ENCODE measurements at places on chromosomes 4 and X.

DNA sequence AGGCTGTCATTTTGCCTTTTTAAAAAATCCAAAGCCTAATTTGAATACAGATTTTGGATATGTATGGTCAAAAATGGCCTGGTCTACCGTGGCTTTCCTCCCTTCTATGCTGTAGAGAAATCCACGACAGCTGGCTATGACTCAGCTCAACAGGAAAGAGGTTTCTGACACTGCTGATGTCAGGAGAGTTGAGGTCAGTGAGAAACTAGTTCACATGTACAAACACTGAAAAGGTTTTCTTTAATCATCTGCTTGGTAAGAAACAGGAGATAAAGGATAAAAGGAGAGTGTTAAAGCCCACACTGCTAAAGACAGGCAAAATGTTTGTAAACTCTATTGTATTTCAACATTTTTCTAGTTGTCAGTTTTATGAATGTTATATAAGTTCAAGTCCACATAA is 113.9 kb downstream of the NYX start:
- DNase-seq: peak; percentile 37

DNA sequence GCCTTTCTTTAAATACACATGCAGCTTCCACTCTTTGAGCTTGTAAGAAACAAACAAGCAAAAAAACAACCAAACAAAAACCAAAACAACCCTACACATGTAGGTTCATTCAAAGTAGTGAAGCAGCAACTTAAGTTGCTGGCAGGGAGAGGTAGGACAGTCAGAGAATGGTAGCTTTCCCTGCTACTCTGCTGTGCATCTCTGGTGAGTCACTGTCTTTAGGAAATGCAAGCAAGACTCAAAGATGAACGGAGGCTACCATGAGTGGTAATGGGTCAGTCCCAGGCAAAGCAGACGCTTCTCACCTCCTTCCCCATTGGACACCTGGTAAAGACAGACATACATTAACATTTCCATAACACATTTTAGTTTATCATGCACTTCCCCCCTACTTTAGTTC is 43.2 kb downstream of the PGRMC2 start:
- DNase-seq: no peak

DNA sequence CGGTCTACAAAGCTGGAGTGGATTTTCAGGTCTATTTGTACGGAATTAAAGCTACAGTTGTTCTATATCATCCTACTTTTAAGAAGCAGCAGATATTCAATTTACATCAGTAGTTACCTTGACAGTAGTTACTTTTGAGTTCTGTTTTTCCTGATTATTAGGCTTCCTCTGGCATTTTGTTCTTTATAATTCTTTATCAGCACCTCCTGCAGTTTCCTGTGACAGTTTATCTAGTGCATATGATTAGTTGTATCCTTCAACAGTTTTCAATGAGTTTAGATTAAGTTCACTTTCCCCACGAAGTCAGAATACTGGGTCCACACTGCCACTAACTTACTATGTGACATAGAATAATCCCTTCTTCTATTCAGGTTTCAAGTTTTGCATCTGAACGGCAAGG is 71.7 kb downstream of the IDS start:
- DNase-seq: no peak

GRCh38 chrX:107601326-107601725 is 27.0 kb upstream of the PRPS1 start:
- DNase-seq: no peak

DNA sequence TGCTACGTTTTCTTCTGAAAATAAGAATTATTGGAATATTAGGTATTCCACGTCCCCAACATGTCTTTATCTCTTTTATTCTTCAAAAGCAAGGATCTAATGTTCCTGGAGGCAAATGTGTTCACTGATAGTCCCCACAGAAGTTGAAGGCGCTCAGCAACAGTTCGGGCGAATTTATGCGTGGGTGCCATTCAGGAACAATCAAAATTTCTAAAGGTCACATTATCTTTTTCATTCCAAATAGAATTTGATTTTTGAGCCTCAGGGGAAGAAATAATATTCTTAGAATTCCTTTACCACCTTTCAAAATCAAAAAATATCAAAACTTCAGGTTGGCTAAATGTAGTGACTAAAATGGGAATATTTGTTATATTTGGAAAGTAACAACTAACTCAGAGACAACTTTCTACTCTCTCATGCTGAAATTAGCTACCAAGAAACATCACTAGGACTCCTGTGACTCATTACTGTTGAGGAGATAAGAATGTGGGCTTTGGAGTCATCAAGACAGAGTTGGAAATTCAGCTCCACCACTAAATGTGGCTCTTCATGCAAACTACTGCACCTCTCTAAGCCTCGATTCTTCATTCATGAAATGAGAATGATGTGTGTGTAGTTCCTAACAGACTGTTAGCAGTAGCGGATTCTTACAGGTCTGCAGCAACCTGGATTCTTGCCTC is 72.3 kb upstream of the KIT start:
- no peak for DNase-seq

DNA sequence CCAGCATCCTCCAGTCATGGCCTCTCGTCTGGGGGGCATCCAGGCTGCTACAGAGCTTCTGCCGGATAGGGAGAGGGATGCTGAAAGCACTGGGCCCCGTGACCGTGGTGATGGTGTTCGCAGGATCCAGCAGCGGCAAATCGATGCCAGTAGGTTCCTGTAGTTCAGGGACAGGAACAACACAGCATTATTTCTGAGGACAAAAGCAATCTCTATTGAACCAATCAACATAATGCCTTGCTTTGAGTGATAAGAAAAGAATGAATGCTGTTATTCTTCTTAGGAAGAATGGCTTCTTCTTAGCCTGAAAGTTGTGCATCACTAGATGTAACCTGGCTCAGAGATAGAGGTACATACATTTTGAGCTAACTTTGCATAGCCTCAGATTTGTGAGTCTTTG is 378.6 kb downstream of the UNC5C start:
- no peak for DNase-seq

GRCh38 chr4:20463176-20463430 is 211.4 kb downstream of the SLIT2 start:
- no peak for DNase-seq

DNA sequence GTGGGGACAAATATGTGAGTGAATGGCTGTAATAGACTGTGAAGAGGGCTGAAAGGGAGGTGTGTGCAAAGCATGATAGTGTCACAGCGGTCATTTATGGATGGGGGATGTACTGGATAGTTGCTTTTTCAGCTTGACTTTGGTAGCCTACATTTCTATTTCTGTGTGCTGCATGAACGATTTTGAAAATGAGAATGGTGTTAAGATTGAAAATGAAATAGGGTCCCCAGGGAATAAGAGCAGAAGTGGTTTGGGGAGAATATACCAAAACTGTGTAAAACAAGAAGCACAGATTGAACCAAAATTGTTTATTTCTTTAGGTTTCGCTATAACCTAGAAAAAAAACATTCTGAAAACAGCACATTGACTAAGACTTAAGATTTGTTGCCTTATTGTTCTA is 58.8 kb upstream of the CLNK start:
- no peak for DNase-seq

DNA sequence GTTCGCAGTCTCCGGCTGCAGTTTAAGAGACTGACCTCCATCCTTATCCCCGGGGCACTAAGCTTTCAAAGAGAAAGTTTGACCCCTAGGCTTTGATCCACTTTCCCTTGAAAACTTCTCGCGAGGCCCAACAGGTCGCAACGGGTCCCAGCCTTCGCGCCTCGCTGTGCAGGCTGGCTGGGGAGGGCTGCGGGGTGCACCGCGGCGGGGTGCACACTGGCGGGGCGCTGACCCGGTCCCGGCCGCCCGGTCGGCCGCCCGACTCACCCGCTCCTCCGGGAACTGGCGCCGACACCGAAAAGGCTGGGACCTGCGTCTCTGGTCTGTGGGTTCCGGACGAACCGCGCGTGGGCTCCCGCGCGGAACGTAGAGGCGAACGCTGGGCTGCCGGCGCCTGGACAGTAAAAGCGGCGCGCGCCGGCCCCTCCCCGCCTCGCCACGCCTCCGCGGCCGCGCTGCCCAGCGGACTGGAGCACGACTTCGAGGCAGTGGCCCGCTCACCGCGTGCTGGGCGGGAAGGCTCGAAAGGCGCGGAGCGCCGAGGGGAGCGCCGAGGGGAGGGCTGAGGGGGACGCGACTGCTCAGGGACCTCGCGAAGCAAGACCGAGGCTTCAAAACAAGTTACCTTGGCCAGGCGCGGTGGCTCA is at the start of gene TAF7L:
Gene TAF7L, minus strand, starts transcription at position 378 of the 647 bp plus-strand sequence. CDS start 3,791 bp downstream, outside the sequence.
- no peak for DNase-seq

Measured in NK-92 treated with Interleukin-12 subunit alpha and Interleukin-12 subunit beta, amount 100 ng/mL, for 24 hours (cell line).